ENCODE measurements at places on chromosomes 16 and 17.

GRCh38 chr16:21598701-21599121 lies 666 bp upstream of the METTL9 start:
- DNase-seq: no peak

- no peak for DNase-seq
These were observed 290 bp upstream of the KRTAP4-1 start for GRCh38 chr17:41185001-41185400.

- no peak for DNase-seq
These were observed 284.9 kb downstream of the SOX9 start for GRCh38 chr17:72405662-72406230.

- no peak for DNase-seq
These were observed 67.8 kb downstream of the GOSR1 start for GRCh38 chr17:30545024-30545423.

DNA sequence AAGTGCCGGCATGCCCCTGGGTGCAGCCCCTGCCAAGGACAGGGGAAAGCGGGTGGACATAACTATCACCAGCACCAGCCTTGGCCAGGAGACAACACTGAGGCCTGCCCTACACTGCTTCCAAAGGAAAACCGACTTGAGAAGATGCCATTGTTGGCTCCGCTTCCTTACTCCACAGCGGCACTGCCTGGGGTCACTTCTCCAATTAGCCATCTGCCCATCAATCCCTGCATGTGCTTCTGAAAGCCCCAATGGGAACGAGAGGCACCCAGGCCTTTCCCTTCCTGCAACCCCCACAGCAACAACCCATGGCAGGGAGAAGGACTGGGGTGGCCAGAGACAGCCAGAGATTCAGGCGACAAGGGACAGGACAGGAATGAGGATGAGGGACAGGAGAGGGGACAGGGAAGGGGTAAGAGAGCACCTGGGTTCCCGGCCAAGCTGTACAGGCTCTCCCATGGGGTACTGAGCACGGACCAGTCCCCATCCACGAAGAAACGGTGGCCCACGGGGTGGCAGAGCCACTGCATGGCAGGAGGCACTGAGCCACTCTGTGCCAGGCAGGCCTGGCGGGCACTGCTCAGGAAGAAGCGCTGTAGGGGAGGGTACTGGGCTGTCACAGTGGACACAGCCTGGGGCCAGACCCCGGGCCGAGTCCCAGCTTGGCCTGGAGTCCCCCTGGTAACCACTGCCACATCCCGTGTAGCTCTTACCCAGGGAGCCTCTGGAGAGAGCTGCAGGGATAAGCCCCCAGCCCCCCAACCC lies 21.2 kb downstream of the SREBF1 start:
- no peak for DNase-seq

DNA sequence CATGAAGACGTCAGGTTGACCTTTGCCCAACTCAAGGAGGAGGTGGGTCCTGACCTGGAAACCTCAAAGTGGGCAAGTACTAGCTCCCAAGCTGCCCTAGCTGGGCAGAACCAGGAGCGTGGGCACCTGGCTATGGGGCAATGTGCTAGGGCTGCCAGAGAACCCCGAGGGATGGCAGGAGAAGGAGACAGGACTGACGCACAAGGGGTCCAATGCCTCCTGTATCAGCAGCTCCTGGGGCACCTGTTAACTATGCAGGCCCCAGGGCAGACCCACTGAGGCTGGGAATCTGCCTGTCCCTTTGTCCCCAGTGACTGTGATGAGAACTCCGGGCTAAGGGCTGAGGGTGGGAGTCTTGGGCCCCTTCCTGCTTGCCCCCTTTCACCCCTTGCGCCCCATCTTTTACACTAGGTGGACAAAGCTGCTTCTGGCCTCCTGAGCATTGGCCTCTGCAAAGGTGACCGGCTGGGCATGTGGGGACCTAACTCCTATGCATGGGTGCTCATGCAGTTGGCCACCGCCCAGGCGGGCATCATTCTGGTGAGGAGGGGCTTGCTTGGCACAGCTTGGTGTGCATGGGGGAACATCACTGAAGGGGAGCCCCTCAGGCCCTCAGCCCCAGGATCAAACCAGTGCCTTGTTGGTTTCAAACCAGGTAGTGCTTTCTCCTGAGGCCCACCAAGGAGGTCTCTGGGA lies 7.7 kb downstream of the CHAD start:
- no peak for DNase-seq

GRCh38 chr16:8098947-8099512 lies 491.3 kb downstream of the TMEM114 start:
- DNase-seq: no peak

GRCh38 chr16:31527734-31528274 lies at the start of gene AHSP:
TSS of gene AHSP (plus strand) at chr16:31527900. CDS start at chr16:31528140, 240 bp downstream.
- DNase-seq: no peak

GRCh38 chr16:48580925-48581500 lies 29.0 kb downstream of the N4BP1 start:
- DNase-seq: no peak

DNA sequence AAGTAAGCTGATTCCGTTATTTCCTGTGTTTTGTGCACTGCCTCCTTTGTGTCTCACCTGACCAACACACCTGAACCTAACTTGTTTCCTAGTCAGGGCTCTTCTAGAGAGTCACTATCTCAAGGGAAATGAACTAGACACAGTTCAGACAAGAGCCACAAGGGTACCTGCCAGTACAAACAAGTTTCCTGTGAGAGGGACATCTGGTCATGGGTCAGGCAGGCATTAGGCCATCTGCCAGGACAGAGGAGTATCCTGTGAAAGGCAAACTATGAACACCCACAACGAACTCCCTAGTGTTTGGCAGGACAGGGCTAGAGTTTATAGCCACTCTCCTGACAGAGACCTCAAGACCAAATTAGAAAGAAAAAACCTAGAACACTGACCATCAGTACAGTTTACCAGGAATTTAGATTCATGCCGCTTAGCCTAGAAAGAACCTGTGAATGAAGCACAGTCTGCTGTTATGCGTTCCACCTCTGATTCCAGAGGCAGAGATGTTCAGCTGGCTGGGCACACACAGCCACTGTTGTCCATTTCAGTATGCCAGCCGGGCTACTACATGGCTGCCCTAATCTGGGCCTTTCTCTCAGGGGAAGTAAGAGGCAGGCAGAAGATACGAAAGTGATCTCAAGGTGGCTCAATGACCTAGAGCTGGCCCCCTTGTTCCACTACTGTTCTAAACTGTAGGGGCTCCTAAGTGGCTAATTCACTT lies 20.7 kb upstream of the GLG1 start:
- no peak for DNase-seq

- DNase-seq: peak; percentile 64
These were observed 2.6 kb downstream of the KAT2A start for GRCh38 chr17:42118545-42118944.

- no peak for DNase-seq
These were observed 75.6 kb downstream of the MGAT5B start for GRCh38 chr17:76943781-76944213.

DNA sequence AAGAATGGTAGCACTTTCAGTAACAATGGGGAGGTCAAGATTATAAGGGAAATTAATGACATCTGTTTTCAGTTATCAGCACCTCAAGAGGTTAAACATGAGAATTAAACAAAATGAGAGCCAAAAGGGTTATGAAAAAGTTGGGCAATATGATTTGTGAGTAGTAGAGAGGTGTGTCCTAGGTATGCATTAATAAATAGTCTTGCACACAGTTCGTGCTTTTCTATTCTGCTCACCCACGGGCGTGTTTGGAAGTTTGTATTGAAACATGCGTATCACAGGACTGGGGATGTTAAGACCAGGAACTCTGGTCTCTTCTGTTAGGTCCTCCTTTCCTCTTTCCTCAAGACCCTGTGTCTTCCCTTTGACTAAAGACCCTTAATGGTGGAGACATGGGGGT lies 6.0 kb downstream of the BPTF start:
- DNase-seq: no peak

- no peak for DNase-seq
These were observed 1.2 kb downstream of the GNA13 start for GRCh38 chr17:65055280-65055707.

- DNase-seq: no peak
These were observed 118.9 kb upstream of the IRX3 start for GRCh38 chr16:54405478-54405877.

DNA sequence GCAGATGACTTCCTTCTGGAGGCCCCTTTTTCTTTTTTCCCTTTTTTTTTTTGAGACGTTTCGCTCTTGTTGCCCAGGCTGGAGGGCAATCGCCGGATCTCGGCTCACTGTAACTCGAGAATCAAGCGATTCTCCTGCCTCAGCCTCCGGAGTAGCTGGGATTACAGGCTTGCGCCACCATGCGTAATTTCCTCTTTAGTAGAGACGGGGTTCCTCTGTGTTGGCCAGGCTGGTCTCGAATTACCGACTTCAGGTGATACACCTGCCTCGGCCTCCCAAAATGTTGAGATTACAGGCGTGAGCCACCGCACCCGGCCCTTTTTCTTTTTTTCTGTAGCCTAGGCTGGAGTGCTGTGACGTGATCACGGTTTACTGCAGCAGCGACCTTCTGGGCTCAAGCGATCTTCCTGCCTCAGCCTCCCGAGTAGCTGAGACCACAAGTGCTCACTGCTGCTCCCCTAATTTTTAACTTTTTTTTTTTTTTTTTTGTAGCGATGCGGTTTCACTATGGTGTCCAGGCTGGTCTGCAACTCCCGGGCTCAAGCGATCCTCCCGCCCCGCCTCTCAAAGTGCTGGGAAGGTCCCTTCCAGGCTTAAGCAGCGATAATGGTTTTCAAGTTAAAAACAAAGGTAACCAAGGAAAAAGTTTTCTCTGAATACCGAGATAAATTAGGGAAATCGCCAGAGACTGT lies 956 bp upstream of the IST1 start:
- DNase-seq: no peak

DNA sequence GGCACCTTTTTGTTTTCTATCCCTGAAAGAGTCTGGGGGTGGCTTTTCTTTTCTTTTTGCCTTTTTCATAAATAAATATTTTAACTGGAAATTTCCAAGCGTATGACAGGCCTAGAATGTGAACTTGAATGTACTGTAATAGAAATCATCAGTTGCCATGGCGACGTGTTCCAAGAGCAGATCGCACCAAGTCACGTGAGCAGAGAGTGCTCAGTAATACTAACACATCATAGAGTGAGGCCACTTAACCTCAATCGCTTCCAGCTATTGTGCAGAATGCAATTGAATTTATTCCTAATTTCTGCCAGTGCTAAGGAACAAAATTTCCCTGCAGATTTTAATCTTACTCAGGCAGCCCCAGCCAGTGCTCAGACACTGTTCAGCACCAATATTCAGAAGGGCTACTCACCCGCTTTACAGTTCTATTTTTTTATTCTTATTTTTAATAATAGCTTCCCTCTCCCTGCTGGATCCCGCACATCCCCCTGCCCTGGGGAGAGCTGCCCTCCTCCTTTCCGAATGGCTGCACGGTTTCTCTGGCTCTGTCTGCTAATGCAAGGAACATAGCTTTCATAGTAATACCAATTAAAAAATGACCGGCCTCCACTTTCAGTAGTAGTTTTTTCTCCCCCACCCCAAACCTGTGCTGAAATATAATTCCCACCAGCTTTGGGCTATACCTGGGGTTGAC lies 26.2 kb upstream of the PMFBP1 start:
- no peak for DNase-seq

DNA sequence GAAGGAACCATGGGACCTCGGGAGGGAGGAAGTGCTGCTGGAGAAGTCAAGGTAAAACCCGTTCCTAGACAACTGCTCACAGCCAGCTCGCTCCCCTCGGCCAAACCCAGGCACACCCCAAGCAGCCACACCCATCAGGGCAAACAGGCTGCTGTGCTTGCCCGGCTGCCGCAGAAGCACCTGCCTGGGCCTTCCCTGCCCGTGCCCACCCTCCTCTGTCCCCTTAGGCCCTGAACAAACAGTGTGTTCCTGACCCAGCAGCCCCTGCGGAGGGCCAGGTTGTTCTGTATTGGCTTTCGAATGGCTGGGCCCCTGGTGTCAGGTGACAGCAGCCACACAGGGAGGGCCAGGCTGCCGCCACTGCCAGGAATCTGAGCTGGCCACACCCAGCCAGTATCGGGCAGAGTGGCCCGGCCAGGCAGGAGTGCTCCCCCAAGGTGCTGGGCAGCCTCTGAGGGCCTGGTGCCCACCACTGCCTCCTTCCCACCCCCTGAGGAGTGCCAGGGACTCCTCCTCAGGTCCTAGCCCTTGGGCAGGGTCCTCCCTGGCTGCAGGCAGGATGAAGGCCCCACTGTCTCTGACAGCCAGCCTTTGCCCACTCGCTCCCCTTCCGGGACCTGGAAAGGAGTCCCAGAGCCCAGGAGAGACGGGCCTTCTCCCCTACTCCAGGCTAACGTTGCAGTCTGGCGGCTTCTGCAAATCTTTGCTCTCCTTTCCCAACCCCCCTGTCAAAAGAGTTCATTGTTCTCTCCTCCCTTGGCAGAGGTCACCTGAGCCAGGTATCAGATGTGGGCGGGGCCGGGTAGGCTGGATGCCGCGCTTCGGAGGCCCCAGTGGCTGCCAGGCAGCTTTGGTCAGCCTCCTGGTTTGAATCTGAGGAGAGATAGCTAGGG lies 24.0 kb downstream of the LLGL2 start:
- no peak for DNase-seq

DNA sequence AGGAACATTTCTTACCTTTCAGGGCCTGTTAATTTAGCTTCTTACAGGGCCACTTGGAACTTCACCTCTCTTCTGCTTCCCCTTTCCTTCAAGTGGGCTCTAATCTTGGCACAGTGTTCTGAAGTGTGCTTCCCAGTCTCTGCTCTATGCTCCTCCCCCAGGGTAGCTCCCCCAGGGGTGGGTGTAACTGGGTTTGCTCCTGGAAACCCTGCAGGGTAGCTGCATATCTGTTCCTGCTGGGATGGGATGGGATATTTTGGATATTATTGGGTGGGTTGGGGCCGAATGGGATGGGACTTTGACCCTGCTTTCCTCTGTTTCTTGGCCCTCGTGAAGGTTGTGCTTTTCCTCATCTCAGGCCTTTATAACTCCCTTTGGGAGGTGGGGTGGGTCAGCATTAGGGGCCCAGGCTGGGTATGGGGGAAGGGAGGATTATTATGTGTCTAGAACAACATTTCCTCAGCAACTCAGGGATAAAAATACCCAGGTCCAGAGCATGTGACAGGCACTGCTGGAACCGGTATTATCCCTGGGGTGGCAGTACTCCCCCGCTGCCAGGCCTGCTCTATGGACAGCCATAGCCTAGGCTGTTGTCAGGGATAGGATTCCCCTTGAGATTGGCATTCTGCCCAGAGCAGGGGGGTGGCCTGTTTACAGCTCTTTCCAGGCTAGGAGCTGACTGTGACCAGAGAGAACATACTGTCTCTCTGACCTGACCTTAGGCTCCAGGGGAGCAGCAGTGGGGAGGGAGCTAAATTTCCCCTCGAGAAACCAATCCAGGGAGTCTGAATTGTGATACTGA lies 5.0 kb downstream of the NFE2L1 start:
- DNase-seq: no peak

DNA sequence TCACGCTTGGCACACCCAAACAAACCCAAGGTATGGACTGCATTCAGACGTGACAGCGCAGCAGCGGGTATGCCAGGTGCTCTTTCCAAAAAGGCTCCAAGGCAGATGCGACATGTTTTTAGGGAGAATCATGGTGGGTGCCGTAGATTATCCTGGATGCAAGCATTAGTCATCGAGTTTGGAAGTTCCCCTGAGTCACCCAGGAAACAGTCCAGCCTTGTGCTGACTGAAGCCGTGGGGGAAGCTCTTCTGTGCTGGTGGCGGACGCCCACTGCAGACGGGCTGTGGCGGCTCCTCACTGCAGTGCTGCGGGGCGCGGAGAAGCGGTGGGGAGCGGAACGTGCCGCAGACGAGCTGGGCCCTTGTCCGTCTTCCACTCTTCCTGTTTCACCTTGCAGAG lies 13.9 kb downstream of the JPT2 start:
- DNase-seq: no peak

- no peak for DNase-seq
These were observed 150.8 kb downstream of the XYLT1 start for GRCh38 chr16:17320009-17320408.

- no peak for DNase-seq
These were observed 4.6 kb downstream of the PPM1E start for GRCh38 chr17:58760248-58760647.

GRCh38 chr16:524274-525040 lies 3.1 kb upstream of the CAPN15 start:
- DNase-seq: no peak

Measured in GM13977 (cell line).